ENCODE measurements at places on chromosomes 5 and 9. TPM values are rescaled to one million over a fixed set of nuclear protein-coding genes. Genes with fewer than 3 reads are reported as not detected.

DNA sequence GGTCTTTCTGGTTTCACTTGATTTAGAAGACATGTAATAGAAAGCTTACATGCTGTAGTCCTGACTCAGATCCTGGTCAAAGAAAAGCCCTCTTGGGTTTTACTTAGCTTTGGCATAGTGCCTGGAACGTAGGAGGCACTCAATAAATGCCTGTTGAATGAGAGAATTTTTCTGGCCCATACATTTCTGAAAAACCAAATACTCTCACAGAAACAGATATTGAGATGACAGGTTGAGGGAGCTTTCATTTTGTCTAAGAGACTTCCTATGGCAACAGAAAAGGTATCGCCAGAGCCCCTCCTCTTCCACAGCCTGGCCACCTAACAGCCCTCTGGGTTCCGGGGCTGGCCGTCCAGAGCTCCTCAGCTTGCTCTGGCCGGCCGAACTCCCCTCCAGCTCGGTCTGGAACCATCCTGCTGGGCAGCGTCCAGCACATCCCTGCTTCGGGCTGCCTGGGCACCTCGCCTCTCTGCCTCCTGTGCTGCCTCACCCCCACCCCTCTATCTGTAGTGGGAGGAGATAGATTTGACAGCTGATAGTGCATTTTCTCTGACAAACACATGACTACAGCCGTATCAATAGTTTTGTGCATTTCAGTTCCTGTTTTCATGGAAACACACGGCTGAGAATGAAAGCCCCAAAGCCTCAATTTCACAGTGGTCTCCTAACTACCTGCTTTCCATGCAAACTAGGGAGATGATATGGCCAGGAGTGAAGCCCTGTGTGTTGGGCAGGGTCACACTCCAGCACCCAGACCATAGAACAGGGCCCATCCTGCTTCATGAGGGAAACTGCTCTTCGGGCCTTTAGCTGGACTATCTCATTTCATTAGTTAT, 1.1 kb downstream of the IL4 start:
- no peaks in the 10 kb centered on the region for H3K36me3 ChIP-seq
- no peaks in the 10 kb centered on the region for H3K27me3 ChIP-seq
- no peak overlapping the region for H3K27ac ChIP-seq
- no peak for DNase-seq
- no peaks in the 10 kb centered on the region for H3K4me1 ChIP-seq

- no peaks in the 10 kb centered on the region for H3K36me3 ChIP-seq
- H3K27ac ChIP-seq, result no peak overlapping the region
Observed at GRCh38 chr5:81783401-81783800, 32.5 kb upstream of the SSBP2 start.

GRCh38 chr5:55101556-55102276, 730 bp upstream of the GZMA start:
- H3K4me3 ChIP-seq, result no peak overlapping the region
- DNase-seq, result no peak
- no peak overlapping the region for H3K27ac ChIP-seq
- H3K27me3 ChIP-seq, result no peaks in the 10 kb centered on the region

- no peaks in the 10 kb centered on the region for H3K27me3 ChIP-seq
- no peak for DNase-seq
- H3K4me1 ChIP-seq, result no peaks in the 10 kb centered on the region
- H3K27ac ChIP-seq, result no peak overlapping the region
- no peak overlapping the region for H3K4me3 ChIP-seq
- H3K36me3 ChIP-seq, result no peaks in the 10 kb centered on the region
Observed at GRCh38 chr9:35960039-35960655, 2.2 kb upstream of the OR2S2 start.

GRCh38 chr5:175494264-175495183, 16.2 kb downstream of the SFXN1 start:
- peaks cover 5% of the 10 kb centered on the region for H3K36me3 ChIP-seq
- H3K27me3 ChIP-seq, result no peaks in the 10 kb centered on the region
- no peak overlapping the region for H3K4me3 ChIP-seq

DNA sequence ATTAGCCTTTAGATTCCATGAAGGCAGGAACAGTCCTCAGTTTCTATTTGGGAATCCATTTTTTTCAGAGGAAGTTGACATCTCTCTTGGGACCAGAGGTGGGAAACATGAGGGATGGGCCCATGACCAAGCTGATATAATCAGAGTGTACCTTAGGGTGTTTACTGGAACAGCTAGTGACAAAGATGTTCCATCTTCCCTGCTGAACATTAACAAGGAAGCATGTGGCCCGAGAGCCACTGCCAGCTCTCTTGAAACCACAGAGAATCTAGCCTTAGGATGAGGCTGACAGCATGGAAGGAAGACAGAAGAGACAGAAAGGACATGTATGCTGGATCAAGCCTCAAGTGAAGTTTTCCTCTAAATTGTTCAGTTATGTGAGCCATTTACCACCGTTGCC, 16.0 kb downstream of the AQP3 start:
- no peaks in the 10 kb centered on the region for H3K36me3 ChIP-seq
- no peak overlapping the region for H3K4me3 ChIP-seq
- no peaks in the 10 kb centered on the region for H3K27me3 ChIP-seq
- no peaks in the 10 kb centered on the region for H3K4me1 ChIP-seq

DNA sequence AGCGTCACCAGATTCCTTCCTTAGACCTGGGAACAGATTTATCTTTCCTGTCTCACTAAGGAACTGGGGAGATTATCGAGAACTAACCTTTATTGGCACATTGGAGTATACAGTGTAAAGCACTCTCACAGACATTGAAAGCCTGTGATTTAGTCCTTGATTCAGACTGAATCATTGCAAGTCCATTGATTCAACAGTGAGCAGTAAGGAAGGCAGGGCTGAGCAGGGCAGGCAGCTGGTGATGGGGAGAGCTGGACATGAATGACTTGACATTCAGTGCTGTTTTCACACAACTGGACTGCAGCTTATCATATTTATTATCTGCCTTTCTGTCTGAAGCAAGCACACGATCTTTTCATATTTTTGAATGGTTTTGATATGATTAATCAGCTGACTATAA, 16.2 kb downstream of the ISOC1 start:
- no peaks in the 10 kb centered on the region for H3K27me3 ChIP-seq
- peaks cover 9% of the 10 kb centered on the region for H3K36me3 ChIP-seq
- peaks cover 27% of the 10 kb centered on the region for H3K4me1 ChIP-seq
- no peak overlapping the region for H3K27ac ChIP-seq
- H3K4me3 ChIP-seq, result no peak overlapping the region

DNA sequence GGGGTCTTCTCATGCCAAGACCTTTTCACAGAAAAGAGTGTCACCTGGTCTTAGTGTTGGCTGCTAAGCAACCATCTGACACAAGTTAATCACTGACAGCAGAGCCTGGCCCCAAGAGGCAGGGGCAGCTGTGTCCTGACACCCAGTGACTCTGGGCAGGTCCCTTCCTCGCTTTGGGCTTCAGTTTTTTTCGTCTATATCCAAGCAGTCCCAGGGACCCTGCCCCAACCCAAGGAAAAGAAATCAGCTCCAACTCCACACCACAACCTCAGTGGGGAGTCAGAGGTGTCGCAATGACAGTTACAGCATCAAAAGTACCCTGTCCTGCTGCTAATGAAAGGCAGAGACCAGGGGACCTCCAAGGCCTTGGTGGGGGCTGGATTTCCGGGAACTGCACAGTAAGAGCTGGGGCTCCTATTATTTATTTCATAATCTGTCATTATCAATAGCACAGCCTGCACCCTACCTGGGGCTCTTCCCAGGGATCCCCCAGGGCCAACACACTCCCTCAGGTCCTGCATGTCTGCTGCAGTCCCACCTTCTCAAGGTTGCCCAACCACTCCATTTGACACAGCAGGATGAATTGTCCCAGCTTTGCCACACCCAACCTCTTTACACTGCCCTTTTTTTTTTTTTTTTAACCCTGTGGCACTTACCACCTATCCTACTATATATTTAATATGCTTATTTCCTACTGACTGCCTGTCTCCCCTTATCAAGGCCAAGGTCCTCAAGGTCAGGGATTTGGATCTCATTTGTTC, 9.4 kb downstream of the ANKS6 start:
- H3K27me3 ChIP-seq, result no peaks in the 10 kb centered on the region
- no peaks in the 10 kb centered on the region for H3K4me1 ChIP-seq
- no peak overlapping the region for H3K27ac ChIP-seq
- no peak overlapping the region for H3K4me3 ChIP-seq

DNA sequence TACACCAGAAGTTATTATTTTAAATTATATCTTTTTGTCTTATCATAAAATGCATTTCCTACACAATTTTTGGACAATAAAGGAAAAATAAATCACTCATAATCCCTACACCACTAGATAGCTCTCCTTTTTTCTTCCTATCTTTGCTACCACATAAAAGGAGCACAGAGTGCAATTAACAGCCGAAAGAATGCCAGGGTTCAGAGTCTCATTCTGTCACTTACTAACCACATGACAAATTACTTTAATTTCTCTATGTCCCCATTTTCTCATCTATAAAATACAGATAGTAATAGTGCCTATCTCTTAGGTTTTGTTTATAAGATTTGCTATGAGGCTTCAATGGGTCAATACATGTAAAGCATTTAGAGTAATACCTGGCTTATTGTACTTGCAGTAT, 158.7 kb upstream of the GRIN3A start:
- H3K4me1 ChIP-seq, result peaks cover 13% of the 10 kb centered on the region
- no peak for DNase-seq
- H3K4me3 ChIP-seq, result no peak overlapping the region
- no peak overlapping the region for H3K27ac ChIP-seq

GRCh38 chr9:114561771-114562170, 25.8 kb upstream of the ATP6V1G1 start:
- H3K4me3 ChIP-seq, result no peak overlapping the region
- H3K4me1 ChIP-seq, result no peaks in the 10 kb centered on the region
- DNase-seq, result no peak
- H3K27me3 ChIP-seq, result no peaks in the 10 kb centered on the region
- H3K36me3 ChIP-seq, result no peaks in the 10 kb centered on the region

DNA sequence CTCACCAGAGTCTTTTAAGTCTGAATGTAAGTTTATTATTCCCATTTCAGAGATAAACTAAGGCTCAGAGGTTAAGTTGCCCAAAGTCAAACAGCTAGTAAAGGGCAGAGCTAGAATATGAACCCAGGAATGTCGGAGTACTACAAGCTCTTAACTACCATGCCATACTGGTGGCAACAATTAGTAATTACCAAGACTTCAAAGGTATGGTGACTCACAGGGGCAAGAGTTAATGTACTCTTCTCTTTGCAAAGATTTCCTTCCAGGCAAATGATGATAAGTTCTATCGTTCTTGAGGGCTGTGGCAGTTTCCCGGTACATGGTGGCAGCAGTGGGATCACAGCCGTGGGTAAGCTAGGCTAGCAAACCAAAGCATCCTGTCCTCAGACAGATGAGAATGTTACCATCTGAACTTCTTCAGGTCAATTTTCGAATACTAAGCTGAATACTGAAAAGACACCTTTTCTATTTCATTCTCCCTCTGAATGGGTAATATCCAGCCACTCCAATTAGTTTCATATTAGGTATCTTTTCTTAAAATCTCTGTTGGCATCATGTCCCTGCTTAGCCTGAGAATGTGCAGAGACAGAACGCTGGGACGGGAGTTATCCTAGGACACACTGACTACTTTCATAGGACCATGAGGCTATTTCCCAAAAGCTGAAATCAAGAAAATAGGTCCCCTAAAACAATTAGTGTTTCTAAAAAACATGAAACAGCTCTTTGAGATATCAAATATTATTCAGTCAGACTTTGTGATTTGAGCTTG, 117.0 kb upstream of the NR5A1 start:
- H3K4me1 ChIP-seq, result no peaks in the 10 kb centered on the region
- H3K27me3 ChIP-seq, result no peaks in the 10 kb centered on the region
- no peak overlapping the region for H3K4me3 ChIP-seq
- H3K36me3 ChIP-seq, result no peaks in the 10 kb centered on the region

- H3K36me3 ChIP-seq, result no peaks in the 10 kb centered on the region
- H3K27ac ChIP-seq, result no peak overlapping the region
- H3K27me3 ChIP-seq, result no peaks in the 10 kb centered on the region
- DNase-seq, result no peak
Observed at GRCh38 chr5:154174091-154174490, 16.4 kb upstream of the GALNT10 start.

DNA sequence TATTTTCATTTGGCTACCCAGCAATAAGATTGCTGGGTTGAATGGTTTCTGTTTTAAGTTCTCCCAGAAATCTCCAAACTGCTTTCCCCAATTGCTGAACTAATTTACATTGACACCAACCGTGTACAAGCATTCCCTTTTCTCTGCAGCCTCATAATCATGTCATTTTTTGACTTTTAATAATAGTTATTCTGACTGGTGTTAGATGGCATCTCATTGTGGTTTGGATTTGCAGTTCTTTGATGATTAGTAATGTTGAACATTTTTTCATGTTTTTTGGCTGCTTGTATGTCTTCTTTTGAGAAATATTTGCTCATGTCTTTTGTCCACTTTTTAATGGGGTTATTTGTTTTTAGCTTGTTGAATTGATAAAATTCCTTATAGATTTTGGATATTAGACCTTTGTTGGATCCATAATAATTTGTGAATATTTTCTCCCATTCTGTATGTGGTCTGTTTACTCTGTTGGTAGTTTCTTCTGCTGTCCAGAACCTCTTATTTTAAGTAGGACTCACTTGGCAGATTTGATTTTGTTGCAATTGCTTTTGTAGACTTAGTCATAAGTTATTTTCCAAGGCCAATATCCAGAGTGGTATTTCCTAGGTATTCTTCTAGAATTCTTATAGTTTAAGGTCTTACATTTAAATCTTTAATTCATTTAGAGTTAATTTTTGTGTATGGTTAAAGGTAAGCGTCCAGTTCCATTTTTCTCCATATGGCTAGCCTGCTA, 793.7 kb downstream of the BRINP1 start:
- no peaks in the 10 kb centered on the region for H3K27me3 ChIP-seq
- no peaks in the 10 kb centered on the region for H3K4me1 ChIP-seq
- no peak overlapping the region for H3K27ac ChIP-seq
- H3K4me3 ChIP-seq, result no peak overlapping the region
- no peak for DNase-seq
- no peaks in the 10 kb centered on the region for H3K36me3 ChIP-seq

GRCh38 chr9:17216646-17217045, 81.8 kb downstream of the CNTLN start:
- no peaks in the 10 kb centered on the region for H3K27me3 ChIP-seq
- H3K4me3 ChIP-seq, result no peak overlapping the region
- no peaks in the 10 kb centered on the region for H3K36me3 ChIP-seq
- no peak for DNase-seq

Gene SGCD
- total RNA-seq, result 1.7 TPM

Gene AUH
- total RNA-seq, result 30.0 TPM

Gene MSX2
- 0.08 TPM for total RNA-seq

Gene SLC45A2
- not detected for total RNA-seq

Gene RNF183
- total RNA-seq, result not detected

Gene GPR151
- total RNA-seq, result not detected

Gene DAB2IP
- total RNA-seq, result 3.1 TPM

Gene EGR1
- 1.4 TPM for total RNA-seq

Gene SLC36A3
- total RNA-seq, result not detected

Gene PCDHA9
- total RNA-seq, result under 0.01 TPM

All from liver (tissue), 10 donors.